ENCODE measurements at places on chromosomes 1 and 21.

DNA sequence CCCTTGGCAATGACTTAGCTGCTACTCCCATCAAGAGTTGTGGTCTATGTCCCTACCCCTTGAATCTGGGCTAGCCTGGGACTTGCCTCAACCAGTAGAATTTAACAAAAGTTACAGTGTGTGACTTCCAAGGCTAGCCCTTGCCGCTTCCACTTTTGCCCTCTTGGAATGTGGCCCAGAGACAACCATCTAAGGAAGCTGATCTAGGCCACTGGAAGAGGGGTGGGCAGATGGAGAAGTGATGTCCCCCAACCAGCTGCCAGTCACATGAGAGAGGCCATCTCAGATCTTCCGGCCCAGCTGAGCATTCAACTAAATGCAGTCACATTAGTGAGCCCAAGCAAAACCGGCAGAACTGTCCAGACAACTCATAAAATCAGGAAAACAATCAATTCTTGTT is 115.1 kb downstream of the TOMM20 start:
- DNase-seq, result no peak

DNA sequence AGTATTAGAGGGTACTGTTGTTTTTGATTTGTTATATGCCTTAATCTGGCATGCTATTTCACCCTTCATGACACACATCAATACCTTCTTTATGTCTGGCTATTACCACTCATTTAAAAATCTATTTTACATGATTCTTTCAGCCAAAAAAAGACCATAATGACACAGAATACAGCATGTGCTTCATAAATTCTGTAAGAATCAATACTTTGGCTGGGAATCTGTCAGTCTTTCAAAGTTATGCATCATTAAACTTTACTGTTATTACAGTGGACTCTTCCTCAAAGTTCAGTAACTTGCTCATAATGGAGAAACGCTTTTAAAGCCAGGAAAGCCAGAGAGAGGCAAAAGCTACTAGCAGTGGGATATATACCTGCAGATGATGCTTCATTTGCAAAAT is 247.2 kb upstream of the ADGRL2 start:
- DNase-seq, result no peak

- DNase-seq, result no peak
Measured at GRCh38 chr1:156813298-156813697, 3.4 kb downstream of the SH2D2A start.

GRCh38 chr1:1169429-1170214 is 4.1 kb upstream of the TTLL10 start:
- DNase-seq, result no peak

GRCh38 chr1:35605071-35605866 is 32.2 kb downstream of the TFAP2E start:
- DNase-seq, result no peak

DNA sequence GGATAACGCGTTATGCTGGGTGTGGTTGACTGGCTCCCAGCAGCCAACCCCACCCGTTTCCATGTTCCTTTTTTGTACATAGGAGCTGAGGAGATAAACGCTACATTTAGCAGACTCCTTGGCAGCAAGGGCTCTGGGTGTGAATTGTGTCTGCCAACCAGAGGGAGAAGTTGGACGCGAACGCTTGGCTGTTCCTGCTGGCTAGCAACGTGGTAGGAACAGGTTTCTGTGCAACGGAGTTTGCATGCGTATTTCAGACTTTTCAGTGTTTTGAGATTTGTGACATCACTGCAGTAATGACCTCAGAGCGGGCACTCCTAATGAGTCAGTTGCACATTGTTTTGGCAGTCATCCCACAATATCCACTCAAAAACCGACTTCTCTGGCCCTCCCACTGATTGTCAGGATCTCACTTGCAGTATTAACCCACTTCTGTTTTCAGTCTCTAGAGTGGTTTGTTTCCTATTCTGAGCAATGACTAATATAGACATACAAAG is 98.7 kb upstream of the RGS1 start:
- no peak for DNase-seq

DNA sequence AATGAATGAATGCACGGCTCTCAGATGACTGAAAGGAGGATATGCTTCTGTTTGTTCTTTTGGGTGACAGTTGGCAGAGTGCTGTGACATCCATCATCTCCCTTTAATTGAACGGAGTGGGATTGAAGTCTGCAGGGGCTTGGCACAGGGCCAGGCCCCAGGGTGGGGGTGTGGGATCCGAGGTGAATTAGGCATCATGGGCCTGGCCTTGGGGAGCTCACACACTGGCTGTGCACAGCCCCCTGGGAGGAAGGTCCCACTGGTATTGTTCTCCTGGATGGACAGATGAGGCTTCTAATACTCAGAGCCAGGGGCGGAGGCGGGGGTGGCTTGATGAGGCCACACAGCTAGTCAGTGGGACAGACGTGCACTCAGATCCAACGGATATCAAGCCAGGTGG is 19.3 kb downstream of the EPHB2 start:
- DNase-seq, result no peak

- no peak for DNase-seq
Measured at GRCh38 chr21:44932408-44933181, 7.2 kb upstream of the SLX9 start.

DNA sequence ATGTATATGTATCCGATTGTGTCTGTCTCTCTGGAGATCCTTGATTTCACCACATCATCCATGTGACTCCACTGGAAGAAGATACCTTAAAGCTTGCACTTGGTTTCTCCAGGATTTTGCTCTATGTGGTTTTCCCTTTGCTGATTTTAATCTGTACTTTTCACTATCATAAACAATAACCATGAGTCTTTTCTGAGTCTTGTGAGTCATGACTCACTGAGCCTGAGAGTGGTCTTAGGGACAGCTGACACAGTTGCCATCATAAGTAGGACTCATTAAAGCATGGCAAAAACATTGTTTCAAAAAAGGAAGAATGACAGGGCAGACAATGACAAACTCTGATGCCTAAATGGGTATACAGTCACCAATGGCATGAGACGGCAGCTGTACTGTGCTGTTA is 226.2 kb downstream of the AKT3 start:
- no peak for DNase-seq

- no peak for DNase-seq
Measured at GRCh38 chr1:231604276-231604621, 22.3 kb upstream of the DISC1 start.

- DNase-seq, result no peak
Measured at GRCh38 chr1:221993444-221993948, 251.6 kb upstream of the DUSP10 start.

- no peak for DNase-seq
Measured at GRCh38 chr1:223323491-223324484, 40.2 kb downstream of the SUSD4 start.

DNA sequence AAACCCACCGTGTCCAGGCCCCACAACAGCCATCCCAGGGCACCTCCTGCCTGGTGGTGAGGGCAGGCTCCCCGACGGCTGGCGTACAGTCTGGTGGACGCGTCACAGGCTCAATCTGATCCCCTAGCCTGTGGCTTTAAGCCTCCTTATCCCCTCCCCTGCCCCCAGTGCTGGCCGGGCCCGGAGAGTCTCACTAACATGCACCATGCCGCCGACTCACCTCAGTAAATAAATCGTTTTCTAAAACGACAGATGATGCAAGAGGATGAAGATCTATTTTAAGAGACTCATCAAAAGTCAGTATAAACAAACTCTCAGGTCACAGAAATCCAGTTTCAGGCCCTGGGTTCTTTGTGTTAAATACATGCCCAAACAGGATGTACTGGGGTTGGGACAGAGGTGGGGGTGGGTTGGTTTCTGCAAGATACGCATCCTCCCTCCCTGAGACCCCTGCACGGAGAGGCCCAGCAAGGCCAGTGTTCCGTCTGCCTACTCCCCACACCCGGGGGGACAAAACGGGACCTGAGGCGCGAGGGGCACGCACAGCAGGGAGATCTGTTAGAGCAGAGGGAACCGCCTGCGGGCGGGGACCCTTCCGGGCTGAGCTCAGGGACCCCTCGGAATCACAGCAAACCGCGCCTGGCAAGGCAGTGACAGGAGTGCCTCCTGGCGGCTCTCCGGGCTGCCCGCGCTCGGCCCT is 3.1 kb downstream of the PANK4 start:
- no peak for DNase-seq
